Muscle of leg (tissue), 16 donors: ENCODE measurements at places on chromosomes 7 and 10. TPM values are rescaled to one million over a fixed set of nuclear protein-coding genes. Genes with fewer than 3 reads are reported as not detected.

DNA sequence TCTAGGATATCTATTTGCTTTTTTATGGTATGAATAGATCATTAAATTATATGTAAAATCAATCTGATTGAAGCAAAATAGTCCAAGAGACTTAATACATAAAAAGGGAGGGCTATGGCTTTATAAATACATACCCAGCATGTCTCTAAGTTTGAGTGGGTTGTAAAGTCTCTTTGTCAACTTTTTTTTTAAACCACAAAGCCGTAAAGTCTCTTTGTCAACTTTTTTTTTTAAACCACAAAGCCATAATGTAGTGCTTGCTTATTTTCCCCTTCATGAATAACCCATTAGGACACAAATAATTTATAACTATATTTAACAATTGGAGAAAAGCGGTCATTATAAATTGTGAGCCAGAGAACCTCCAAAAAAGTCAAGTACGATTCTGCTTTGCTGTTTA is 5.7 kb downstream of the HECTD2 start:
- DNase-seq = no peak

DNA sequence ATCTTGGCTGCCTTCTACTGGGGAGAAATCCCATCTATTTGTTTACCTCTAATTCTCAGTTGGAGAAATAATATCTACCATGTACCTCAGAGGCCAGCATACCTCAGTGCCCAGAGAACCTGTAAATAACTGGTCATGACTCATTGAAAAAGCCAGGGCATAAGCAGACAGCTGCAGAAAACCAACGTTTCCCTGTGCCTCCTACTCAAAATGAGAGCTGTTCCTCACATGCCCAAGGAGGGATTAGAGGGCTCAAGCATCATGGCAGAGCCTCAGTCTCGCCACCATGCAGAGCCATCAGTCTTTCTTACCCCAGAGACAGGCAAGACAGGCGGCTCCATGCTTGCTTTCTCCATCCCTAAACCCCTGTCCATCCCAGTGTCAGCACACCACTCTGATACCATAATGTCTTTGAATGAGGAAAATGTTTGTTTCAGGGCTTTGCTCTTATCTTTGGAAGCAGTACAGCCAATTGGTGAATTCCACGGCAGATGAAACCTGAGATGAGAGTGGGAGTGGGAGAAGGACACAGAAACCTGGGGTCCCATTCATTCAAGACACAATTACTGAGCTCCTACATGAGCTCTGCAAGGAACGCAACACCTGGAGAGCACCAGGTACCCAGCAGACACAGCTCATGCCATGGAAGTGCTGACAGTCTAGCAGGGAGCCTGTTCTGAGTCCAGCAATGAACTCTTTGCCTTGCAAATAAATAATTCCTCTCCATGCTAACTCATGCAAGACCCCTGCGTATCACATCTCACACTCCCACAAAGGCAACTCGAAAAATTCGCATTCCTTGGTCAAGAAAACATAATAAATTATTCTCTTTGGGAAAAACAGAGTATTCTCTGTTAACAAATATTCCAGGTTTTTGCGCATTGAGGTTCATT is 21.1 kb downstream of the PON1 start:
- no peak for DNase-seq

DNA sequence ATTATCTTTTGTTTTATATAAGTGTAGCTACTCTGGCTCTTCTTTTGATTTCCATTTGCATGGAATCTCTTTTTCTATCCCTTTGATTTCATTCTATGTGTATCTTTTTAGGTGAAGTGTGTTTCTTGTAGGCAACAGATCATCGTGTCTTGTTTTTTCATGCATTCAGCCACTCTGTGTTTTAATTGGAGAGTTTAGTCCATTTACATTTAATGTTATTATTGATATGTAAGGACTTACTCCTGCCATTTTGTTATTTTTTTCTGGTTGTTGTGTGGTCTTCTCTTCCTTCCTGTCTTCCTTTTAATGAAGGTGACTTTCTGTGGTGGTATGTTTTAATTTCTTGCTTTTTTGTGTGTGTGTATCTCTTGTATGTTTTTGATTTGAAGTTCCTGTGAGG is 81.6 kb downstream of the BBS9 start:
- no peak for DNase-seq

DNA sequence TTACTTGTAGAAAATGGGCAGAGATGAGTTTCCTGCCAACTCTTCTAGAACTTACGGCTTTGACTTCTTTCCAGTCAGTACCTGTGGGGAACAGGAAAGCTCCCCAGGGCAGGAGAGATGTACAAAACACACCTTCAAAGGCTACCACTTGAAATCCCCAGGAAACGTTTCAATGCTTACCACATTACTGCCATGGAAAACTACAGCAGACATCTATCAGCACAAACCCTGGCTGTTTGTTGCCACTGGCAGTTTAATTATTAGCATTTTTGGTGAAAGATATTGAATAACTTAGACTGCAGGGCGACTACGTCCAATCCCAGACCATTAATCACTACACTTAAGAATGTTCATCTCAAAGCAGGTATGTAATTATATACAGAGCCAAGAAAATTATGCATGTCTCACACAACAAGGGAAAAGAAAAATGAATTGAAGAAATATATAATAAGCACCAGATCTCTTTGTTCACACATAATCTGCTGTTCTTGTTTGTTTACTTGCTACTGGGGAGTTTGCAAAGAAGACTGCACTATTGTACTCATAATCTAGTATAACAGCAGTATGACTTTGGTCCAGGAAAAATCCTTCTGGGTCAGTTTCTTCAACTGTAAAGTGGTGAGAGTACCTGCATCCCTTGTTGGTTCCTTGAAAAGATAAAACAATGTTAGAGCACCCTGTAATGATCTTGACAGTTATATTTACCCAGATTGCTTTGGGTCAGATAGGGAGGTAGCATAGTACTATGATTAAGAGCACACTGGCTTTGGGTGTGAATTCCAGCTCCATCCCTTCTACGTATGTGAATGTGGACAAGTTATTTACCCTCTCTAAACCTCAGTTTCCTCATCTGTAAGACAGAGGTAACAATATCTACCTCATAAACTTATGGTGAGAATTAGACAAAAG is 138.3 kb downstream of the DOCK4 start:
- DNase-seq = no peak

GRCh38 chr7:141291541-141291940 is 217.7 kb downstream of the TMEM178B start:
- DNase-seq = no peak

- DNase-seq = no peak
Observed at GRCh38 chr10:97229322-97230015, 43.7 kb upstream of the SLIT1 start.

DNA sequence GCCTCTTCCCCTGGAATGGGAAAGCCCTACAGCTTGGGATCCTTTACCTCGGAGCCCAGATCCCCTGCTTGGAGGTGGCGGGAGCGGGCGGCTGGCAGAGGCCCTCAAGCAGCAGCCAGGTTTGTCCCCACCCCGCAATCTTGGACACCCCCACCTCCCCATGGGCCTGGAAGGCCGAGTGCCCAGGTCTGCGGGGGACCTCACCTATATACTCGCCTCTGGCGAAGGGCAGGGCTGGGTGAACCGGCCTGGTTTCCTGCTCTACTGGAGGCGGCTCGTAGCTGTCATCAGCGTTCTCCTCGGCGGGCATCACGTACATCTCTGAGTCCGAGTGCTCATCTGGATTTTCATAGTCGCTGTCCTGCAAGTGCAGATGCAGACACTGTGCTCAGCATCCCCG is 44.2 kb downstream of the BLNK start:
- DNase-seq = no peak

DNA sequence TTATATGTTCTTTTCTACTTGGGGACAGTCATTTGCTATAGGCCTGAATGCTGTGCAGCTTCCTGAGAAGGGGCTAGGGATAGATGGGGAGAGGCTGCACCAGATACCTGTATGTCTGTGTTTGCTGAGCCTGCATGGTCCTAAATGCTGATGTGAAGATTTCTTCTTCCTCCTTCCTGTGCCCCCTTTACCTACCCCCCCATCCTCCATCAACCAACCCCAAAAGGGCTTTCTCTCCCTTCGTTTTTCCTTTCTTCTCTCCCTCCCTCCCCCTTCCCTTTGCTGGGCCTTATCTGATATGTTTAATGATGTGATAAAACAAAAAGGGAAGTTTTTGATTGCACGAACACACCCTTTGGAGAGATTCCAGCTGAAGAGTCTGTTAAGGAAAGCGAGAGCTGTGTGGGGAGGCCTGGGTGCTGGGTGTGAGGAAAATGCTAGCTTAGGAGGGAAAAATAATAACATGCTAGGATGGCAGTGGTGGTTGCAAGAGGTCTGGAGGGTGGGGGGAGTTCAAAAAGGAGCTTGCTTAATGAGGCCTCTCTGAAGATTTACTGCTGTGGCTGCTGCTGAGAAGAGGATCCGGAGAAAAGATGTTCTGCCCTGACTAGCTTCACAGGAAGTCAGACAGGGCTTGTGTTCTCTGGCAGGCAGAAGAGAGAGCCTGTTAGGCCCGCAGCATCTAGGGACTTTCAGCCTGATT is 101.8 kb downstream of the SAMD9 start:
- peak; percentile 79 for DNase-seq

GRCh38 chr7:73893342-73894101 is 32.6 kb downstream of the TMEM270 start:
- DNase-seq = peak; percentile 88

GRCh38 chr7:5687936-5688630 is 93.4 kb downstream of the RNF216 start:
- DNase-seq = no peak

DNA sequence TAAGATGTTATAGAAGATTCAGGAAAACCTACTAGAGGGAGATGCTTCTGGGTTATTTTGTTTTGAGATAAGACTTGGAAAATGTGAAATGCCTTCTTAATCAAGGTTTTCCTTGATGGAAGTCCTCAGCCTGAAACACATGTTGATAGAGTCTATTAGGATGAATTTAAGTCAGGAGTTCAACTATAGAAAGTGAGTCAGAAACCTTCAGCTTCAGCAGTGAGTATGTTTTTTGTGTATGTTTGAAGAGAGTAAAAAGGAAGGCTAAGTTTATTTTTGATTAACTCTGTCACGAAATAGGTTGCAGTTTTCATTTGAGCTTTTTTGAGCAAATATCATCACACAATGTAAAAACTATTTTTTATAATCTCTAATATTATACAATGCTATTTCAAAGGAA is 114.6 kb downstream of the HGF start:
- DNase-seq = no peak

- DNase-seq = no peak
Observed at GRCh38 chr10:101558204-101558603, 29.9 kb downstream of the POLL start.

- DNase-seq = no peak
Observed at GRCh38 chr10:129056734-129057689, 410.0 kb upstream of the MGMT start.

DNA sequence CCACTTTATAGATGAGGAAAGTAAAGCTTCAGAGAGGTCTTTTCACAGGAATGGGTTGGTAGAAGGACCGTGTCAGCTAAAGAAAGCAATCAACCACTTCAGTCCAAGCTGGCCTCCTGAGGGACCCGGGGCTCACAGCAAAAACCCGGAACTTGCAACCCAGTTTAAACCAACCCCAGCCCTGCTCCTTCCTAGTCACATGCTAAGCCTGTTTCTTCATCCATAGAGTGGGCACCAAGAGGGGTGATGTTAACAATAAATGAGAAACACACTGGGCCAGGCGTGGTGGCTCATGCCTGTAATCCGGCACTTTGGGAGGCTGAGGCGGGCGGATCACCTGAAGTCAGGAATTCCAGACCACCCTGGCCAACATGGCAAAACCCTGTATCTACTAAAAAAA is 12.1 kb upstream of the NPFFR1 start:
- DNase-seq = no peak

- peak; percentile 33 for DNase-seq
Observed at GRCh38 chr10:121027371-121027770, 176.2 kb downstream of the WDR11 start.

GRCh38 chr10:97393034-97393573 is 8.0 kb downstream of the RRP12 start:
- no peak for DNase-seq

GRCh38 chr10:98055841-98056516 is 25.6 kb upstream of the CRTAC1 start:
- DNase-seq = peak; percentile 33

DNA sequence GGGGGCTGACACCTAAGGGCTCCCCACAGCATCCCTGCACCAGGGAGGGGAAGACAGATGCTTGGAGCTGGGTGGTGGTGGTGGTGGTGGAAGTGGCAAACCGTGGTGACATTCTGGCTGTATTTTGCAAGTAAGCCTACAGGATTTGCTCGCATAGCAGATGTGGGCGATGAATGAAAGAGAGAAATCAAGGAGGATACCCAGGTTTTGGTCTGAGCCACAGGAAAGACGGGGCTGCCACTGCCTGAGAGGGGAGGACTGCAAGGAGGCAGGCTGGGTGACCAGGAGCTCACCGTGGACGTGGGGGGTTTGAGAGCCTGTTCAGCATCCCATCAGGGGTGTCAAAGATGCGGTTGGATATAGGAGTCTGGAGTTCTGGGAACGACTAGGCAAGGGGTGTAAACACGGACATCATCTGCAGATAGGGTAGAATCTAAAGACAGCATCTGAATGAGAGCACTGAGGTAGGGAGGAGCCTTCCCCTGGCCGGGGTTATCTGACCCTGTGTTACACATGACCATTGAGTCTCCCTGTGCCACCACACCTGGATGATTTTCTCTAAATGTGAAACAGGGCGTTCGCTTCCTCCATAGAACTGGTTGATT is 49.7 kb downstream of the TSPAN15 start:
- no peak for DNase-seq

GRCh38 chr7:30241767-30242166 is 42.6 kb upstream of the ZNRF2 start:
- no peak for DNase-seq

DNA sequence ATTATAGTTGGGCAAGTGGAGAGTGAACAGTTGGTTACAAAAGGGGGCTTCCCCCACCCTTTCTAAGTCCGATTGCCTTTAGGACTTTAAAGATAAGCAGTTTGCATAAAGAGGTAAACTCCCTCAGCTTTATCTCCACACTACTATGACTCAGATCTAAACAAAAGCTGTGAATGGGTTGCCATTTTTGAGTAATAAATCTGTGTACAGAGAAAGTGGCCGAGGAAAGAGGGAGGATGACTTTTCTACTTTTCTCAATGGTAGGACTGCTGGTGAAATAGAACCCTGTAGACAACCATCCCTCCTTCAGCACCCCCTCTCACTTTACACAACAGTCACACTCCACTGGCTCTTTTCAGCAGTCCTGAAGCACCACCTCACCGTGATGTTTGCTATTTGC is 71.2 kb downstream of the DNMBP start:
- no peak for DNase-seq

GRCh38 chr10:123555616-123556015 is 110.5 kb upstream of the GPR26 start:
- no peak for DNase-seq

- peak; percentile 77 for DNase-seq
Observed at GRCh38 chr7:101125989-101126650, 784 bp upstream of the SERPINE1 start.

DNA sequence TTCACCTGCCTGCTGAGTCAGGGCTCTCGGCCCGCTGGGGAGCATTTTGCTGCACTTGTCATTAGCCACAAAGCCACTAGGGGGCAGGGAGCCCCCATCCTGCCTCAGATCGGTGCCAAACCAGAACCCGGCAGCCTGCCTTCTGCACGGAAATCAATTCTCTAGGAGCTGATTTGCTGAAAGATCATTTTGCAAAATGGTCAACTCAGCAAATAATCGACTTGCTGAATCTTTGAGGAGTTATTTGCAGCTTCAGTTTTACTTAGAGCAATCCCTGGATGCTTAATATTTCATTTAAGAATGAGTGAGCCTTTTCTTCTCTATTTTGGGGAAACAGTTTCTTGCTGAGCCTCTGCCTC is 1.7 kb upstream of the GIMAP8 start:
- peak; percentile 79 for DNase-seq

SCART1 gene
- 1.4 TPM for polyA plus RNA-seq

ADIRF gene
- 3.0 TPM for polyA plus RNA-seq

CALN1 gene
- polyA plus RNA-seq = 1.1 TPM

FGF8 gene
- 0.18 TPM for polyA plus RNA-seq

ELN gene
- polyA plus RNA-seq = 178 TPM

PTPRN2 gene
- polyA plus RNA-seq = 2.3 TPM

CALCR gene
- 8.7 TPM for polyA plus RNA-seq
